ENCODE measurements at places on chromosomes 6 and 20.

DNA sequence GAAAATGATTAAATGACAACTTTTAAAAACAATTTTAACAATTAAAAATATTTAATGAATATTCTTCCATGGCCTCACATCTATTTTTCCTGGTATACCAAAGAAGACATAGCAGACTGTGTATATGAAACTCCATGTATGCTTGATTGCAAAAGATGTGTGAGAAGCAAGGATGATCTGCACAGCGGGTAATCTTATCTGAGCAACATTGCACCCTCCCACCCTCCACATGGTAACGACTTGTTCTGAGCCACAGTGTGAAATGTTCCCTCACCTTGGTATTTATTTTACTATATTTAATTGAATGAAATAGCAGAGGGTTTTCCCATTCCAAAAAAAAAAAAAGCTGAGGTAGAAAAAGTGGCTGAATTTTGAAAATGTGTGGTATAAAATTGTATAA is 204.4 kb downstream of the SYNE1 start:
- DNase-seq: no peak

- DNase-seq: no peak
Measured at GRCh38 chr6:106670236-106670635, 40.9 kb downstream of the QRSL1 start.

DNA sequence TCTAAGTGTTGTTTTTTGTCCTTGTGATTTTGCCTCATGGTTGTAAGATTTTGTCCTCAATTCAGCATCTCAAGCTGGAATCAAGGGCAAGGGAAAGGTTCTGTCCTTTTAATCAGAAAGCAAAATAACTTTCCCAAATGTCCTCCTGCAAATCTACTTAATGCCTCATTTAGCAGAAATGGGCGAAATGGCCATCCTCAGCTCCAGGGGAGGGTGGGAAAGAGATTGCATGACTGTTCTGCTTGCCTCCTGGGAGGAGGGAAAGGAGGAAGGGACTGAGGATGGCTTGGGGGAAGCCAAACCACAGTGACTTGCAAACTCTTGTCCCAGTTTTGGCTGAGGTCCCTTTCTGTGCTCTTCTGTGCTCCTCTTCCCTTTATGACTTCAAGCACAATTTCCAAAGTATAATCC is 43.4 kb downstream of the TNFAIP3 start:
- peak; percentile 95 for DNase-seq

GRCh38 chr20:63194007-63194796 is 21.7 kb downstream of the YTHDF1 start:
- DNase-seq: no peak

- DNase-seq: peak; percentile 10
Measured at GRCh38 chr6:120056085-120056484, 706.5 kb upstream of the MAN1A1 start.

- no peak for DNase-seq
Measured at GRCh38 chr6:12592634-12593033, 123.9 kb upstream of the PHACTR1 start.

- no peak for DNase-seq
Measured at GRCh38 chr20:34925981-34926380, 29.6 kb downstream of the GSS start.

GRCh38 chr6:138226700-138227315 is 8.5 kb upstream of the PBOV1 start:
- DNase-seq: no peak

DNA sequence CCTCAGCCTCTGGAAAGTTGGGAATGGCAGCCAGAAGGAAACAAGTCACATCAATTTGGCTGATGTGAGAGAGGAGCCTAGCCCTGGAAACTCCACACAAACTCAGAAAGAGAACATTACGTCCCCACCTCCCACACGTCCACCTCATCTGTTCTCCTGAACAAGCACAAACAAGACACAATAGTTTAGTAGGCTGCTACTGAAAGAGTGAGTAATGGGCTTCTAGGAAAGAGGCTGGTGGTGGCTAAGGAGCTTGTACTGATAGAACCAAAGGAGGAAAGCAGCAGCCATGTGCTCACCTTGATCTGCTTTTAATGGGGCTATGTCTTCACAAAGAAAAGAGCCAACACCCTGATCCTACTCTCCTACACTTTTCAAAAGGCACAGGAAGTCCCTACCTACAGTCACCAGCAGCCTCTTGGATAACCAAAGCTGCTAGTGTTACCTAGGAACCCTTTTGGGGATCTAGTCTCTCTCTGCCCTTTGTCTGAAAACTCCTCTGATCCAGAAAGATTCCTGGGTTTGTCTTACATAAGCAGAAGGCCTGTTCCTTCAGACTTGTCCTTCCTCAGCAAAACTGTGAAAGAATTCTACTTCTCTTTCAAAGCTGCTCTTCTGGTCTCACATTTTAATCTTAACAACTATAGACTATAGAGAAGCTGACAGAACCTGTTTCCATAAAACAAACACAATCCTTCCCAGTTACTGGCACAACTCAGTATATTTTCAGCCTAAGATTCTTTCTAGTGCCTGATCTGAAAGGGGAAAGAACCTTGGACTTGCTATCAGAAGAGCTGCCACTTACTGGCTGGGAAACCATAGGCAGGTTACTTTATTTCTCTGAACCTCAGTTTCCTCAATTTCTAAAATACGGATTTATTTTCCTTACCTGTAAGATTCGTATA is 3.1 kb downstream of the PLAGL2 start:
- no peak for DNase-seq

DNA sequence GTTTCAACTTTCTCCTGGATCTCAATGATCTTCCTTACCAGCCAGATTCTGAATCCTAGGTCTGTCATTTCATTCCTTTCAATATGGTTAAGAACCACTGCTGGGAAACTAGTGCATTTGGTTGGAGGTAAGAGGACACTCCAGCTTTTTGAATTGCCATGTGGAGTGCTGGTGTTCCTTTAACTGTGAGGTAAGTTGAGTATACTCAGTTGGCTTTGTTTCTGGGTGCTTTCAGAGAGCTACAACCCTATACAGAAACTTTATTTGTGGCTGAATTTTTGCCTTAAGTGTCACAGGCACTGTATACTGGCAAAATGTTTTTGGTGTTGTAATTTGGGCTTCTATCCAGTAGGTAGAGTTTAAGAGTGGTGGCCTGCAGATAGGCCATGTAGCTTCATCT is 175.8 kb downstream of the TBC1D32 start:
- DNase-seq: no peak

DNA sequence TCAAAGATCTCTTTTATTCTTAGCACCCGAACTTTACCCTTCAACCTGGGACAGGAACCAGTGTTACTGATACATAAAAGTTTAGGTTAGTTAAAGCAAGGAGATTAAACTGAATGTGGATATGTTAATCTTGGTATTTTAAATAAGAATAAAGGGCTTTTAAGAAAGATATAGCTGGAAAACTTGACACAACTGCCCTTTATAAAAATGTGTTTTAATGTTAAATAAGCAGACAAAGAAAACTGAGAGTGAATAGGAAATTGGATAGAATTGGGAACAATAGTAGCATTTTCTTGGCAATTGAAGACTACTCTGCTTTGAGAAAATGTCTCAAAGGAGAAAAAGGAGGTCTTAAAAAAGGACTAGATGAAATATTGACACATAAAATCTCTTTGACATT is 45.9 kb upstream of the CRISP1 start:
- DNase-seq: no peak

DNA sequence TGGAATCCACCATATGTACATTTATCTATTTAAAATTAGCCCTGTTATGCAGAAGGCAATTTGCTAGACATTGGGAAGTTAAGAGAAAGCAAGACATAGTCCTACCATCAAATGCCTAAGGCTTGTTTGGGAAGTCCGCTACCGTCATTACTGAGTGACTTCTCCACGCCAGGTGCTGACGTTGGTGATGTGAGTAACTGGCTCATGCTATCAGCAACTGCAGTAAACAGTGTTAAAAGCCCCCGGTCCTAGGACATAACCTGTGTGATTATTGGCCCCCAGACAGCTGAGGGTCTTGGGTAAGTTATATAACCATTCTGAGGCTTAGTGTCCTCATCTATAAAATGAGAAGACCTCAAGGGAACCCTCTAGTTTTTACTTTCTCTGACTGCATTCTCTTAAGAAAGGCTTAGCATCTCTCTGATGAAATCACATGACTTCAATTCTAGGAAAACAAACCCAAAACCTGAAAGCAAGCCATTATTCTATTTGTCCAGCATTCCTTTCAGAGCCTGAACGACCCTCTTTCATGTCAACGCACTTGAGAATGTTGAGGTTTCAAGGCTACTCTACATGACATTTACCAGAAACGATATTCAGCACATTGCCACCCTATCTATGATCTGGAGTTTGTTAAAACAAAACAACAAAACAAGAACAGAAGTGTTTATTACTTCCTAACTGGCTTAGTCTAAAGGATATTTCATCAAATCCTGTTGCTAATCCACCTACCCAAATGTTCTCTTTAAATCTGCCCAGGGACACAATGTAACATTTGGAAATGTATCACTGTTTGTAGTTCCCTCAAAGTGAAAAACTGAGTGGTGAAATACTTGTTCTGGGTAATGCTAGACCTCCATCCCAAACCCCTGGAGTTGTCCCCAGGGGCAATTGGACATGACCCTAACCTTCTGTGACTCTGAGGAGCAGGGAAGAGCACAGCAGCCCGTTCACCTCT is 133.8 kb downstream of the BTBD3 start:
- no peak for DNase-seq

GRCh38 chr20:38452880-38453624 is 17.9 kb upstream of the SNHG17 start:
- DNase-seq: peak; percentile 60

DNA sequence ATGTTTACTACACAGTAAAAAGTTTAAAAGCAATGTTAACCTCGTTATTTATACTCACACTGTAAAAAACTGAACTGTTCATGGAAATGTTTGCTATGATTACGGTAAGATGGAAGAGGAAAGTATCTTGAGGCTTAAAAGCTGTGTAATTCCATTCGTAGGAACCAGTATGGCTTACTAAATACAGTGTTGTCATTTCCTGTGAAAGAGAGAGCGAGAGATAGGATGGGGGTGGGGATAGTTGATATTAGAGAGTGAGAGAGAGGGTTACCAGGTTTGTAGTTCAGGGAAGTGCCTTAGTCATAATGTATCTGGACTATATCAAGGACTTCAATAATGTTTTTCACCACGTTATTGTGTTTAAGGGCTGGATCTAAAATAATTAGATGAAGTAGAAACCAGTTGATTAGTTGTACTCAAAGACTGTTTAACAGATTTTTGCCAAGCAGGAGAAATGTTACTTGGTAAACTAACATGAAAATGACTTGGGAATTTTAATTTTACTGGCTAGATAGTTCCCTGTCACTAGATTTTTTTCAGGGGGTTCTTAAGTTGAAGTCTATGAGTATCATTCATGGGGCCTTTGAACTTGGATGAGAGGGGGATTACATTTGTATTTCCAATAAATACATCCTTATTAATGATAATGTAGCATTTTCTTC is 30.4 kb downstream of the AFDN start:
- DNase-seq: peak; percentile 50

- DNase-seq: peak; percentile 36
Measured at GRCh38 chr6:140105857-140106256, 731.4 kb upstream of the CITED2 start.

DNA sequence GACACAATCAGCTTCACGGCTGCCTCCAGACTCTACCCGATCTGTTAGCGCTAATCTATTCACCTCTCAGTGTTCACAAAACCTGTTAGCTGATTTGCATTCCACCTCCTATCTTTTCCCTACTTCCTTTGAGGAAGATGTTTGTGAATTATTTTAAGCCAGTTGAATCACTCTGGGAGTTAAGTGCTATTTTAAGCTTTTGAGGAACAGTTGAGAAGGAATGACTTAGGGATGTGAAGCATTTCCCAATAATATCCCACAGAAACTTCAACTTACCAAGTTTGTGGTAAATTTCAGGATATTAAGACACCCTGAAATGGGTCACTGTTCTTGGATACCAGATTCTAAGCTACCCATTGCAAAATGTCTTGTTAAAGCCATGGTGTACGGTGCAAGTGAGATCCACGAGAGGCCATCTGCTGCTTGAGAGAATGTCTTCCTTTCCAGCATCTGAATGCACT is 145.2 kb upstream of the CITED2 start:
- DNase-seq: peak; percentile 27

DNA sequence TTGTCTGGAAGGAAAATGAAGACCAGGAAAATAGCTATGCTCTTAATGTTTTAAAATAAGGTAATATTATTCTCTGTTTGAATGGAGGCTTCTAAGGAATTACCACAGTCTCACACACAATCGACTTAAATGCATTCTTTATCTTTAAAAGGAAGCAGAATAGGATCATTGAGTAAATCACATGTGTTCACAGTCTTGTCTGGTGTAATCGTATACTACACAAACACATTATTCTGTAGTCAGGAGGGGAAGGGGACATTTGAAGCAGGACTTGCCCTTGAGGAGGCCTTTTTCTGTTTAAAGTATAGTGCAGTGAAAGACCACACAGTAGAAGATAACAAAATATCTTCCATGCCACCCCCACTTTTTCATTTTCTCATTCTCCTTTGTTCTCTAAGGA is 20.6 kb upstream of the REV3L start:
- DNase-seq: no peak

DNA sequence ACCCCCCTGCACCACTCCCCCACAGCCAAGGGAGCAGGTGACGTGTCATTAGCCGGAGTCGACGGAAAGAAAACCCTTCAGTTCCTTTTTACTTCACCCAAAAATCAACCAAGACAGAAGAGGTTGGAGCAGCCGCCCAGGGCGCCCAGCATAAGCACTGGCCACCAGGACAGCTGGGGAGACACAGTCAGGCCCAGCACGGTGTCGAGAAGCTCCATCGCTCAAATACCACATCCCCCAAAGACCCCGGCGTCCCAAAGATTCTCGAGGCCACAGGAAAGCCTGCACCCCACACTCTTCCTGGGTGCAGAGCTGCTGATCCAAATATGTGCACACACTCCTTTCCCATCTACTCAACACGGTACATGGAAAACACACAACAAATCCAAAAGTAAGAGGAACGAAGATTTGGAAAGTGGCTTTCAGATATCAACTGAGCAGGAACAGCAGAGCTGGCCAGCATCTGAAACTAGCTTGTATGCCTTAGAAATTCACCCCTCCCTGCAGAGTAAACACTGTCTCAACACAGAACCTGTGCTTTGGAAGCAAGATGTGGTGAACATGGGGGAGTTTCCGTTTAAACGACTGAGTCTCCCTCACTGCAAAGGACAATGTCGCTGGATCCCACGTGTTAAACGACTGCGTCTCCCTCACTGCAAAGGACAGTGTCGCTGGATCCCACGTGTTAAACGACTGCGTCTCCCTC is 54.6 kb downstream of the DLL1 start:
- DNase-seq: no peak

- DNase-seq: no peak
Measured at GRCh38 chr20:1720845-1721475, 63.4 kb upstream of the SIRPG start.

Data from K562 (cell line).